T-helper 1 cell (primary cell): ENCODE measurements at places on chromosomes 2 and 18.

GRCh38 chr2:68086166-68086565, 23.4 kb upstream of the C1D start:
- no peak for DNase-seq

- DNase-seq = no peak
Observed at GRCh38 chr2:154247503-154247902, 375.8 kb downstream of the GALNT13 start.

DNA sequence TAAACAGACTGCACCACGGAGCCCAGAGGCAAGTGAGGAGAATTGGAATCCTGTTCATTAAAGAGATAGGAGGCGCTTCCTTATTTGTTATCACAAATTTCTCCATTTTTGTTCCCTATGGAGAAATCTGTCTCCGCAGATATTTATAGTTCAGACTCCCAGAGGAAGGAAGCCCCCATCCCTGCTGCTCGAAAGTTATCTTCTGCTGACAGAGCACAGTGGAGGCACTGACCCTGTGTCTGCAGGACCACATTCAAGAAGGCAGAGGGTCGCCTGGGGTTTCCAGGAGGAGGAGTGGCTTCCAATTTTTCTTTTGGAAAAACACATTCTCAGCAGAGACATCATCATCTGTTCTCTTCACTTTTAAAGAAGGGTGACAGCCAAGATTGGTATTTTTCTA, 73.0 kb upstream of the GPR45 start:
- DNase-seq = no peak

DNA sequence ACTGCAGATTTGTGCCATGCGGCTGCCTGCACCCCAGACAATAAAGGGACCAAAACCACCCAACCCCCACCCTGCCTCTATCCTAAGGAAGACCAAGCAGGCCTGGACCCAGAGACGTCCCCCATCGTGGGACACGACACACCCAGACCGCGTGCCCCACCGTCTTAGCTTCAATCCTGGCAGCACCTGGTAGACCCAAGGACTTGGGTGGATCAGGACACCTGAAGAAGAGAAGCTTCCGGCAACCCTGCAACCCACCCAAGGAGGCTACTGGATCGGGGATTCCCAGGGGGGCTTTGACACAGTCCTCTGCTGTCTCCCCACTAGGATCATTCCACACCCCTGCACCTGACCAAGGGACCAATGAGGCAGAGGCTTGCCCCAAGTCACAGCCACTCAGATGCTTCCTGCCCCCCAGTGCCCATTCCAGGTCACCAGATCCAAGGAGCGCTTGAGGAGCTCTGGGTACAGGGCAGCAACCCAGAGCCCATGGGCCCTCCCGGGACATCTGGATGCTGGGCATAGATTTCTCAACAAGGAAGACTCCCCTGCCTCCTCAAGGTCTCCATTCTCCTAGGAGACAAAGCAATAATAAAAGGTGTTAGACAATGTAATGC, 3.6 kb downstream of the ALPI start:
- DNase-seq = no peak

- no peak for DNase-seq
Observed at GRCh38 chr18:25175558-25176517, 176.1 kb downstream of the ZNF521 start.

DNA sequence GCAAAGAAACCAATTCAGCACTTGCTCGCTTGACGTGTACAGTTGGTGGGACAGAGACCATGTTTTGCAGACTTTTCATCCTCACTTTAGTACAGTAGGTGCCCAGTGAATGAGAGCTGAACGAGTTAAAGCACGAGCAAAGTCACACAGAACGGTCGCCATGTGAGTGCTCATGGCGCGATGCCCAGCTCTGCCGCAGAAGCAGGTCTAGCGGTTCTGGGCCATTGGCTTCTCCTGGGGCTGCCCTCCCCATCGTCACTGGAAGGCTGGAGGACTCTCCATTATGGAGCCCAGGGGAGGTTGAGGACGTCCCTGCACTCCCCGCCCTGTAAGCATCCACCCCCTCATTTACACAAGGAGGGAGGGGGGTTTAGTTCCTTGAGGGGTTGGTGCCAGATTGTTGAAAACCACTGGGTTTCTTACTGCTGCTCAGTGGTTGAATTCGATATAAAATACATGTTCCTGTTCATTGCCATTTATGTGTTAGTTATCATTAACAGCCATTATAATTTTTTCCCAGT, 24.9 kb downstream of the PTGR3 start:
- DNase-seq = no peak

DNA sequence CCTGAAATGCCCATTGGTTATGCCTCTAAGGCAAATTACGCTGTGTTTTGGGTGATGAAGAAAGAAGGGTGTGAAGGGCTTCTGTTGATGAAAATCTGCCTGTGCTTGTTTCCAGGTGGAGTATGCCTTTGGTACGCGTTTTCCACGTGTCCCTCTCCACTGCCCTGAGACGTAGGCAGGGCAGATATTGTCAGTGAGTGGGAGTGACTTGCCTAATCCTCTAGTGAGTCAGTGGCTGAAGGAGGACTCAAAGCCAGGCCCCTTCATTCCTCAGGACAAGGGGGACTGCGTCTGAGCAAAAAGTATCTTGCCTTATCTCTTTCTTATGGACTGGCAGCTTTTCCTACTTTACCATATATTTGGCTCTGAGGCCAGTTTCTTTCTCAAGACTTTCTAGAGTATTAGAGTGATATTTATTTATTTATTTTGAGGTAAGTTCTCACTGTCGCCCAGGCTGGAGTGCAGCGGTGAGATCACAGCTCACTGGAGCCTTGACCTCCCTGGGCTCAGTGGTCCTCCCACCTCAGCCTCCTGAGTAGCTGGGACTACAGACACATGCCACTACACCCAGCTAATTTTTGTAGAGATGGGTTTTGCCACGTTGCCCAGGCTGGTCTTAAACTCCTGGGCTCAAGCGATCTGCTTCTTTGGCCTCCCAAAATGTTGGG, 10.2 kb downstream of the RALB start:
- DNase-seq = no peak

GRCh38 chr18:70216788-70217187, 11.3 kb upstream of the RTTN start:
- no peak for DNase-seq

GRCh38 chr18:13028869-13029268, 37.7 kb downstream of the CEP192 start:
- DNase-seq = no peak

DNA sequence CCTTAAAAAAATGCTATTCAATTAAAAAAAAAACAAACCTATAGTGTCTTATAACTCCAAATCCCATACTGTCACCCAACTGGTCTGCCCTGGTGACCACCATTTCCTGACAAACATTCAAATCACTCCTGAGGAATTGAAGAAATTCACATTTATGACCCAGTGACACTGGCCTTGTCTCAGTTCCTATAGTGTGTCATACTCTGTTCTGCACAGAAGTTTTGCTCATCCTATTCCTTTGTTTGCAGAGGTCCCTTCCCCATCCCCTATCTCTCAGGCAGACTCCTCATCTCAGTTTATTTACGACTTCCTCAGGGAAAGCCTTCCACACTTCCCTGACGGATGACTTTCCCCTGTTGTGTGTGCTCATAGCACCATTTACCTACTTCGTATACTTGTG, 14.7 kb downstream of the ZC3H6 start:
- DNase-seq = no peak

DNA sequence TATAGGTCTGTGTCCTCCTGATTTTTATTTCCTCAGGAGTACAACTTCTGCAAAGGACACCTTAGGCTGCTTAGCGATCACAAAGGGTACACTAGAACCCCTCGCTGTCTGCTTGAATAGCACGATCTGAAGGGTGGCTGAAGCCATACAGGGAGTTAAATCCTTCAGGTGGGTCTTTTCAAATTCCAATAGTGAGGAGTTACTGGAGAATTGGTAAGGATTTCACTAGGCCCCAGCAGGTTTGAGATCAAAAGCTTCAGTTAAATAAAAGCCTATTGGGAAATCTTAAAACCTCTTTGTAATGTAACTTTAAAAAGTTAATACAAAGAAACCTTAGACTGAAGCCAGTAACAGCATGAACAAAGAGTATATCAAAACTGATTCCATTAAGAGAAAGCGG, 613.1 kb downstream of the ZEB2 start:
- no peak for DNase-seq

DNA sequence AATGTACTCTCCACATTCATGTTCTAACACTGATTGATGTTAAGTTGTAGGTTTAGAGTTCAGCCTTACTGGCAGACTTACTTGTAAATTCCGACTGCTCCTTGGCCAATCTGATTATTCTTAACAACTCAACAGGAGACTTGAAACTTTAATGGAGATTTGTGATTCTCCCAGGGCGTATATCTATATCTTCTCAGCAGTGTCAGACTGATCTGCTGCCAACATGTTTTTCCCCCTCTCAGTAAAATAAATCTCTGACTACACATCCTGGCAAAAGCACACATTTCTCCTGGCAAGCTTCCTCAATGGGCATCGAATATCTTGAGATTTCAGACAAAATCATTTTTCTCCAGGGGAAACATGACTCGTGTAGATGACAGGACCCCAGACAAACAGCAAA, 1041.2 kb downstream of the DPP10 start:
- DNase-seq = no peak

- DNase-seq = no peak
Observed at GRCh38 chr2:165778653-165779451, 15.2 kb downstream of the GALNT3 start.

GRCh38 chr2:144567745-144568144, 47.8 kb upstream of the ZEB2 start:
- DNase-seq = no peak

DNA sequence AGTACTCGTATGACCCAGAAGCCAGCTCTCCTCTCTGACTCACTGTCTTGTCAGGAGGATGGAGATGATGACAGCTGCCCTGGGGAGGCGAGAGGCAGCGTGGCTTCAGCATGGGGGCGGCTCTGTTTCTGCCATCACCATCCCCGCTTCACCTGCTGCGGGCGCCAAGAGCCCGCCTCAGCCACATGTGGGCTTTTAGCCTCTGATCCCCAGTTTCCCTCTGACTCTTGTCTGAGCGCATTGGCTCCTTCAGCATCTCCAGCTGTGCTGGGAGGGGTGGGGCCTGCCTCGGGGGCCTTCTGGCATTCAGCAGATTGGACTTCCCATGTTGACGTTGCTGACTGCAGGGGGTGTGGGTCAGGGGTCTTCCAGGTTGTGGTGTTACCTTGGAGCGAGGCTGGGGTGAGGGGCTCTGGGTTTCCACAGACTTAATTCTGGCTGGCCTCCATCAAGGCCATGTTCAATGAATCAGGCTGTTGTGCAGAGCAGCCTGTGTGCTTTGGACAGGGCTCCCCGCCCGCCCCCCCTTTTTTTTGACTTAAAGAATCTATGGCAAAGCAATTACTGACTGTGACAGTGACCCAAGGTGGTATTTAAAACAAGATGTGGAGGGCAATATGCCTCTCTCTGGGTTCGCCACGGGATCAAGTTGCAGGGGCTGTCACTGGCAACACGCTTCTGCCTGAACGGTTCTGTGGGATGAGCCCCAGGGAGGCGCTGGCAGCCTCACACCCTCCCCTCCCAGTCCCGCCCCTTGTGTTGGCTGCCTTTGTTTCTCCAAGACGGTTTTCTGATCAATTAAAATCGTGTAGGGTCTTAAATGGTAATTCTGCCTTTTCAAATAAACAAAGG, 228.3 kb downstream of the LDLRAD4 start:
- no peak for DNase-seq

DNA sequence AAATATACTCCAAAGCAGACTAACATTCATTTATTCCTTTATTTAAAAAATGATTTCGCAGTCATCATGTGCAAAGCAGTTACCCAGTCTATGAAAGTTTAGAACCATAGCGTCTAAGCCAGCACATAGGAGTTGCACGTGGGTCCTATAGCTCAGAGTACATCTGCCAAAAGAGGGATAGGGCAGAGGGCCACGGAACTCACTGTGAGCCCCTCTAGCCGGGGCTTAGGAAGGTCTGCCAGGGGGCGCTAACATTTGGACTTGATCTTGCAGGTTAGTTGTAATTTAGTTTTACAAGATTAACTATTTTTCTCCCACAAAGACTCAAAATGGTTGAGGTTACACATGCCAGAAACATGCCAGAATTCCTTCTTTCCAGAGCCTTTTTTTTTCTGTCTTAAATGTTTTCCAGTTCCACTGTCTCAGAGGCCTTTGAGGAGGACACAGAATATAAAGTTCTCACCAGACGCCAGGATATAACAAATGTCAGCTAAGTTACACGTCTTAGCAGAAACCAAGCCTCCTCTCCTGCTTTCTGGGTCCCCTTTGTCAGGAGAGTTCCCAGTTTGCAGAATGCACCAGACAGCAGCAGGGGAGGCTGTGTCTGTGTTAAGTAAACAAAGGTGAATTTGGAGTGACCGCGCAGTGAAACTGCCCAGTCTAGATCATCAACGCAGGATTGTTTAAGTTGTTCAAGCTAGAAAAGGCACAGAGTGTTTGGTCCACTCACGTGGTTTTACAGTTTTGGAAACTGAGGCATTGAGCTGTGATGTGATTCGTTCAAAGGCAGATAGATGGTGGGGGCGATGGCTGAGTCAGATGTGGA, 292.0 kb downstream of the PRKCE start:
- no peak for DNase-seq
